Omental fat pad (tissue), 4 donors: ENCODE measurements at places on chromosomes 1 and 21.

GRCh38 chr1:202112859-202113689 lies 9.6 kb upstream of the GPR37L1 start:
- DNase-seq: no peak

DNA sequence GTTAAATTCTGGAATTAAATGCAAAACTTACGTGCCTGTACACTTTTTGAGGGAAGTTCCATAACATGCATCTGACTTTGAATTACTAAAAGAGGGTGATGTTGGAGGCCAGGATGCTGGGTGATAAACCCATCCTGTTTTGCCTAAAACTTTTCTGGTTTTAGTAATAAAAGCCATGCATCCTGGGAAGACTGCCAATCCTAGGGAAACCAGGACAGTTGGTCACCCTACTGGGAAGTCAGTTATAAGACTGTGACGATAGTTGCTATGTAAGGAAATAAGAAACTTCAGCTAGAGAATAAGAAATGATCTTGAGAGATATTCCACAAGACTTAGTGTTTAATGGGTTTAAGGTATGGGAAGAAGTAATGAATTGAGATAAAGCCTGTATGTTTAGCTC lies 336.6 kb upstream of the LYPLAL1 start:
- no peak for DNase-seq

DNA sequence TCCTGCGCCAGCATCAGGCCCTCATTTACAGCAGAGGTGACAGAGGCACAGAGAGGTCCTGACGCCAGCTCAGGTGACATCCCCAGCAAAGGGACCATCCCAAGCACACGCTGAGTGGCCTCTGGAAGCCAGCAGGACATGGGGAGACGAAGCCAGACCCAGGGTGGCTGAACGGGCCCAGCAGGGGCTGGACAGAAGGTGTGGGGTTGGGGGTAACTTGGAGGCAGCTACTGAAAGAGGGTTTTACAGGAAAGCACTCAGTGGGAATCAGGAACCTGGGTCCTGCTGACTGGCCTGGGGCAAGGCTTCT lies 1.6 kb upstream of the ARHGEF16 start:
- no peak for DNase-seq

- no peak for DNase-seq
Observed at GRCh38 chr1:34166191-34166624, 1.2 kb upstream of the CSMD2 start.

- no peak for DNase-seq
Observed at GRCh38 chr1:3780901-3781300, 8.4 kb downstream of the SMIM1 start.

DNA sequence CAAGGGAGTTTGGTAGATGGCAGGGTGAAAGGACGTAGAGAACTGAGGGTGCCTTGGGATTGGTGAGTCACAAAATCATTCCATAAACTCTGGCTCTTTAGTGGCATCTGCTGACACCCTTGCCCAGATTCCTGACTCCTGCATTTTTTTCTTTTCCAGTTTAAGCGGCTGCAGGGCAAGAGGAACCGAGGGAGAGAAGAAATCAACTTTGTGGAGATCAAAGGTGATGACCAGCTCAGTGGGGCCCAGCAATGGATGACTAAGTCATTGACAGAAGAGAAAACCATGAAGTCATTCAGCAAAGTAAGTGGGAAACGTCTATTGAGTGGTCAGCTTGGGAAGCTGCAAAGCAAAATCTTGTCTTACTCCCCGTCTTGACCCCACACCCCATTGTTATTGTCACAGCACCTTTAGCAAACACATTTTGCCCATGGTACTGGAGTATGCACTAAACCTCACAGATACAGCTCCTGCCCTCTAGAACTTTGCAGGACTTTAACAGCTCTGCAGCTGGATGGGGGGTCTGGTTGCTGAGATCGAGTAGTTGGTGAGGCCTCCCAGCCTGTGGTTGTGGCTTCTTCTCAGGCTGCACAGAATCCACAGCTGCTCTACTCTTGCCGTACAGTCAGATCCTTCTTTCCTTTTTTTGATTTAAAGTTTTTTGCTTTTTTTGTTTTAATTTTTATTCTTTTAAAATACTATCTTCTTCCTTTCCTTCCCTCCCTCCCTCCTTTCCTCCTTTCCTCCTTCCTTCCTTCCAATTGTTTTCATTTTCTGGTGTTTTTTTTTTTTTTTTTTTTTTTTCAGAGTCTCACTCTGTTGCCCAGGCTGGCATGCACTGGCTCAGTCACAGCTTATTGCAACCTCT lies 21.9 kb downstream of the SH2D2A start:
- no peak for DNase-seq

DNA sequence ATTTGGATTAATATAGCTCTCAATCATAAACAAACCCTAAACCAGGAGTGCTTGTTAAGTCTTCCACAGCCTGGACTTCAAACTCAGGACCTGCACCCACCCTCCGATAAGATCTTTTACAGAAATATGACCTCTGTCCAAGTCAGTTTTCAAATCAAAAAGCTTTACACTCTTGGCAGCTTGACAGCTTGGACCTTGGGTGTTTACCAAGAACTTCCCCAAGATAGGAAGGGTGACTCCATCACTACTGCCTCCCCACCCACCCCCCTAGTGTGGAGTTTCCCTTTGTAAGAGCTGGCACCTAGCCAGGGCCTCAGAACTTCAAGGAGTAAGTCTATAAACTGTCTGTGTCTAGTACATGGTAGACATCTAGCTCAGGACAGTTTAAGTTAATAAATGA lies 9.6 kb downstream of the BCAR3 start:
- DNase-seq: peak; percentile 88

- DNase-seq: no peak
Observed at GRCh38 chr1:26922901-26923300, 1.4 kb downstream of the NUDC start.

DNA sequence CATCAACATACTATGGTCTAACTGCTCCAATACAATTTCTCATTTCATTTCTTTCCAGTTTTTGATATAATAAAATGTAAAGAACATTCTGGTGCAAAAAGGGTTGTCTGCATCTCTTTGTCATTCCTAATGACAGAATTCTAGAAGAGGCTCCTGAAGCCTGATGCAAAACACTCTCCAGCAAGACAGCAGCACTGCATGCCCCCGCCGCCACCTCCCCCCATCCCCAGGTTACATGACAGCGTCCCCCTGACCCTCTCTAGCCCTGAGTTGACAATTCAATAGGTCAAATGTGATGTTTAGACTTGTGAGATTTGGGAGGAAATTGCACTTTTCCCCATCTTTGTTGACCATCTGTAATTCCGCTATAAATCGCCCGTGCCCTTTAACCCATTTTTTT lies 64.6 kb upstream of the C1orf21 start:
- DNase-seq: no peak

- no peak for DNase-seq
Observed at GRCh38 chr1:40363721-40364120, 9.8 kb upstream of the SMAP2 start.

DNA sequence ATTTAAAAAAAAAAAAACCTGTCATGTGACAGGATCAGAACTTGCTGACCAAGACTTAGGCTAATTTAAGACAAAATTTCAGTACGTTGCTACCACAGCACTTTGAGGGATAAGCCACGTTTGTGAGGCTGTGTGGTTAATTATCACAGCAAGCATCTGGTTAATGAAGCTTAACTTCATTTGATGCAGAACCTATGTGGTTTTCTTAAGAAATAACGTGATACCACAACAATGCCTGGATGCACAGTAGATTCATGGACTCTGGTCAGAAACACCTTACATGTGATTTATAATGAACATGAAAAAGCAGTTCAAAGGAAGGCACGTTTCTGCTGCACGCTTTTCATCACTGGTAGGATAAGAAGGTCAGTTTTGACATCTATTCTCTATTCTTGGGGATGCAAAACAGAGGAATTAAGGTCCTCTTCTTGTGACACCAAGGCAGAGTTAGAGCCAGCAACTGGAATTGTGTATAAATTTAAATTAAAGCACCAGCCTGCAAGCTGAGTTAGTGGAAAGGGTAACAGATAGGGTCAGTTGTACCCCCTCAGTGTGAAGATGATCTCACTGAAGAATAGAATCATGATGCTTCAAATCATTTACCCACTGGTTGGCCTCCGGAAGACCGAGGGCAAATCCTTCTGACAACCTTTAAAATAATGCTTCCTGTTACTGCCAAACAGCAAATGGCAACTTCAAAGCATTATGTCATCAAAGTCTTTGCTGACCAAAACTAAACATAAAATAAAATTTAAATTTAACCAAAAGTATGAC lies 6.0 kb upstream of the KRTAP8-1 start:
- DNase-seq: no peak

- peak; percentile 54 for DNase-seq
Observed at GRCh38 chr1:19704247-19705113, 39.8 kb downstream of the HTR6 start.

DNA sequence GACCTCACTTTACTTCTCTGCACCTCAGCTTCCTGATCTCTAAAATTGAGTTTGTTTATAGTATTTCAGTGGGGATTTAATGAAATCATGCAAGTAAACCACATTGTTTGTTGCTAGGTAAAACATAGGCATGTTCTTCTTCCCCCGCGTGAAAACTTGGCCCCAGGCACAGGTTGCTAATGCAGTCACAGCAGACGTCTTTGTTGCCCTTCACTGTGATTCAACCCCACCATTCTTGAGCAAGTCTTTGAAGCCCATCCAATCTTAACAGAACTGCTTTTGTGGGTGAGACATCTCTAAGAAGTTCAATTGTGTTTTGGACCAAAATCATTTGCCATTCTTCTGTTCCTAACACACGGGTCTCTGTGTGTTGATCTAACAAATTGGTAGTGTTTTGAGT lies 185.5 kb downstream of the ZNF281 start:
- no peak for DNase-seq

- no peak for DNase-seq
Observed at GRCh38 chr1:118202076-118202608, 17.1 kb upstream of the SPAG17 start.

- no peak for DNase-seq
Observed at GRCh38 chr1:55685560-55685959, 470.4 kb upstream of the USP24 start.

DNA sequence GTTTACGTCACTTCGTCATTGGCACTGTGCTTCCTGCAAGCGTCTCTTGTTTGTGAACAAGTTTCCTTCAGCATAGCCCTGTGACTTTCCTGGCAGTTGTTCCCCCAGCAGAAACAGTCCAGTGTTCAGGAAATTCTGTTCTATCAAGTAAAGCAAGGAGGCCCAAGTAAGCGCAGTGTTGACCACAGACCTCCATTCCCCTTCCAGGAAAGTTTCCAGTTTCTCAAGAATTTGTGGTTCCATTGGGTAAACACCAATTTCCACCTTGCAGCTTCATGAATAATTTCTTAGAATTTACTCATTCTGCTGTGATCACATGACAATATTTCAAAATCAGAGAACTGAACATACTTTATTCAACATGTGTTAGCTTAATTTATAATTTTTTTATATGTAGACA lies 88.5 kb upstream of the ETV3 start:
- no peak for DNase-seq

DNA sequence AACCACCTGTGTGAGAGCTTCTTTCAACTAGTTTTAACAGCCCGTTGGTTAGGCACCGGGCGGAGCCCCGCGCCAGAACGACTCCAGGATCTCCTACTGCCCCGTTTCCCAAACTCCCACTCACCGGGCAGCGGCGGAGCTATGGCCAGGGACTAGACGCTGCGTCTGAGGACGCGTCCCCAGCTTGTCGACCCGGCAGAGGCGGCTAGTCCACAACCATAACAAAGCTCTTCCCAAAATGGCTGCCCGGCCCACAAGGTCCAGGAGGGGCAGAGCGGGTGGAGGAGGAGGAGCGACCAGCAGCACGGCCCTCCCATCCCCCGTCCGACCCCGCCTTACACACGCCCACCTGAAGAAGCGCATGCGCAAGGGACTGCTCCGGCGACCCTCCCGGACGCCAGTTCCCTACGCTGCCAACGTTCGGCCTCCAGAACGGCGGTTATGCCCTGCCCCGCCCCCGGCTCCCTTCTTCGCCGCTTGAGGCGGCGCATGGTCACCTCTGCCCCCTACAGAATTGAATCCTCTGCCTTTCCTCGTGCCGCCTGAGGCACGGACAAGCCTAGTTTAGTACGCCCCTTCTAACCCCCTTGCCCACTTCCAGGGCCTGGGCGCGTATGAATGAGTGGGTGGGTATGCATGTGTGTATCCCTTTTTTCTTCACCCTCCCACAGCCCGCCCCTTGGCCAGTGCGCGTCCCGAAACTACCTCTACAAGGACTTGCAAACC lies at the start of gene GPBP1L1:
Gene GPBP1L1, minus strand, starts transcription at position 246 of the 726 bp plus-strand sequence. CDS start 27,446 bp downstream, outside the sequence.
- DNase-seq: peak; percentile 82

GRCh38 chr1:160665330-160666078 lies 18.7 kb upstream of the SLAMF1 start:
- no peak for DNase-seq

DNA sequence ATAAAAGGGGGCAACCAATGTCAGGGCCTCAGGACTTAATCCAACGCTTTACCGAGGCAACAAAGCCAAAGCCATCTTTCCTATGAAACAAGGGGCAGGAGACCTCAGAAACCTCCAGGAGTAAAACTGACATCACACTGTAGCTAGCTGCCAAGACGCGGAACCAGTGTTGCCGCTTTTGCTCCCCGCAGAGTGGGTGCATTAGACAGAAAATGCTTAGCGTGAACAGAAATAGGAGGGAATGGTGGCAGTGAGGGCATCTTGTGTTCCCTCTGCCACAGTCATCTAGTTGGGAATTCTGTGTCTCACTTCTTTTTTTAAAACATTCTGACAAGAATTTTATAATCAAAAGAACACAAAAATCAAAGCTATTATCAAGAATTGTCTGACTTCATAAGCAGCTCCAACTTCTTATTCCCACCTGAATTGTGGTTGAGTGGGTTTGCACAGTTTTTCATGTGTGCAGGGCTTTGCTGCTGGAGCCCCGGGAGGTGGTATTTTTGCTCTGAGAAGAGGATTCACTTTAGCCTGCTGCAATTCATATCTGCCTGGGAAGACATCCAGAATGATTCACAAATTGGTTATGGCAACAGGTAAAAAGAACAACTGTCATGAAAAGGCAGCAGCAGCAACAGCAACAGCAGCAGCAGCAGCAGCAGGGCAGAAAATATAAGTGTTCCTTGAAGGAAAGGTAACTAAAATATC lies 82.2 kb upstream of the DIRAS3 start:
- DNase-seq: no peak

GRCh38 chr1:117861694-117862093 lies 67.7 kb downstream of the GDAP2 start:
- no peak for DNase-seq

- no peak for DNase-seq
Observed at GRCh38 chr1:245045087-245045881, 109.5 kb upstream of the KIF26B start.

DNA sequence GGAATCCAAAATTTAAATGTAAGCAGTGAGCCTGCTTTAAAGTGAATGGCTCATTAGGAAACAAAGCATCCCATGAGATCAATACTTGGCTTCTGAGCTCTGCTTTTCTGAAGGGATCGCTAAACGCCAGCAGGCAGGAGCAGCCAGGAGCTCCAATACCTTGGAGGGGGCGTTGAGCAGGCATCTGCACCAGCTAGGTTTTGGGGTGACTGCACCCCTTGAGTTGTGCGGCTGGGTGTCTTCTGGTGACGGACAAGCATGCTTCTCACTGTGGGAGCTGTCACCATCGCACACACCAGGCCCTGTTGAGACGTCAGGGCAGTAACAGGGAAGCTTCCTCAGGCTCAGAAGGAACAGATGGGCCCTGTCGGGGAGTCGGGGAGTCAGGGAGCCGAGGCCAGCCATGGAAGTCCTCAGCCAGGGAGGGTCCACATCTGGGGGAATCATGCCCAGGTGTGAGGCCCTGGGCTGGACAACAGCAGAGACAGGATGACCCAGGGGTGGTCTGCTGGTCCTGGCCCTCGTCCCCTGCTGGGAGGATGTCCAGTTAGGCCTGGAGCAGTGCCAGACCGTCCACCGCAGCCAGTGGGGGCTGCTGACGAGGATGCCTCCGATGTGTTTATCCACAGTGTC lies 57.9 kb upstream of the ADARB1 start:
- no peak for DNase-seq

GRCh38 chr1:41236781-41237180 lies 5.3 kb downstream of the SCMH1 start:
- DNase-seq: no peak
